Aorta (tissue), 5 donors: ENCODE measurements at places on chromosomes 16 and 17. TPM values are rescaled to one million over a fixed set of nuclear protein-coding genes. Genes with fewer than 3 reads are reported as not detected.

SOX15 gene
- polyA plus RNA-seq = 2.8 TPM

ABAT gene
- polyA plus RNA-seq = 6.6 TPM

APOH gene
- 1.1 TPM for polyA plus RNA-seq

KRTAP17-1 gene
- not detected for polyA plus RNA-seq

TBC1D3I gene
- 2.6 TPM for polyA plus RNA-seq

NPIPA2 gene
- 3.0 TPM for polyA plus RNA-seq

DECR2 gene
- polyA plus RNA-seq = 21.8 TPM

TNFRSF13B gene
- polyA plus RNA-seq = not detected

CCL13 gene
- polyA plus RNA-seq = 1.1 TPM

WNT9B gene
- polyA plus RNA-seq = not detected

BICDL2 gene
- 0.05 TPM for polyA plus RNA-seq

TLCD3B gene
- not detected for polyA plus RNA-seq

CTRB2 gene
- 12.7 TPM for polyA plus RNA-seq

SOX8 gene
- polyA plus RNA-seq = 5.7 TPM

ZNF688 gene
- 20.2 TPM for polyA plus RNA-seq

CALB2 gene
- polyA plus RNA-seq = not detected

TBC1D3 gene
- not detected for polyA plus RNA-seq

C16orf46 gene
- polyA plus RNA-seq = 0.38 TPM

HOXB13 gene
- polyA plus RNA-seq = 0.18 TPM

MYL4 gene
- polyA plus RNA-seq = 2.1 TPM

PLA2G10 gene
- polyA plus RNA-seq = not detected

ATP2A3 gene
- polyA plus RNA-seq = 7.5 TPM

MYH8 gene
- polyA plus RNA-seq = not detected

CYB5D1 gene
- 6.1 TPM for polyA plus RNA-seq

WFIKKN2 gene
- not detected for polyA plus RNA-seq

SLFN12 gene
- polyA plus RNA-seq = 3.1 TPM

PRAC1 gene
- polyA plus RNA-seq = 14.0 TPM

TMC6 gene
- polyA plus RNA-seq = 9.1 TPM

ATAD5 gene
- polyA plus RNA-seq = not detected

CARD14 gene
- 0.38 TPM for polyA plus RNA-seq

GFAP gene
- polyA plus RNA-seq = 7.9 TPM
